ENCODE measurements at places on chromosomes 11 and 22.

GRCh38 chr11:62933285-62933684 lies 12.1 kb upstream of the CHRM1 start:
- DNase-seq: peak; percentile 24

- DNase-seq: no peak
These were observed 166.3 kb downstream of the TMEM135 start for GRCh38 chr11:87203907-87204602.

DNA sequence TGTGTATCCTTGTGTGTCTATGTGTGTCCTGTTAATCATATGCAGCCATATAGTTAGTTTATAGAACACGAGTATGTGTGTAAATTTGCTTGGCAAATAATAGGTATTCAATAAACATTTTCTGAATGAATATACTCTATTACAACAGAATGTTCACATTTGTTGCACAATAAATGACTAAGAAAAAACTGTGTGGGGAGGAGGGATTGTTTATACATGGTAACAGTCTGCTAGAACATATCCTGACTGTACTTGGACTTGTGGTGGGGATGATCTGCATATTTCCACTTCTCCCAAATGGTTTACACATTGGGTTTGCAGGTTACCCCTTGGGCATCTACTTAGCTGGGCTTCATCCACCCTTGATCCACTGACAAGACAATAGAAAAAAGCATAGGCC lies 194.6 kb downstream of the INSC start:
- no peak for DNase-seq

DNA sequence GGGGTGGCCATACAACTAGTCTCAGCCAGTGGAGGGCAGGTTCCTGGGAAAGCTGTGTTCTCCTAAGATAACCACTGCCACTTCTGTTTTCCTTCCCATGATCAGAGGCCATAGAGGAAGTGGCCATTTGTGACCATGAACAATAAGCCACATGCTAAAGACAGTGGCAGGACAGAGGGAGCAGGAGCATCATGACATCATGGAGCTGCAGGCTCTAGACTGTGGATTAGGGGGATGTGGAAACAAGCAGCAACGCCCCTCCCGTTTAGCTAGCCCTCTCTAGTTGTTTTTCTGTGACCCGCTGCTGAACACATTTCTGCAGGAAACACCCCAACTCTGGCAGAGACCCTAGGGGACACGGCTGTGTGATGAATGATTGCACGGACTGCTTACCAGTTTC lies 195.0 kb upstream of the NECTIN1 start:
- no peak for DNase-seq

DNA sequence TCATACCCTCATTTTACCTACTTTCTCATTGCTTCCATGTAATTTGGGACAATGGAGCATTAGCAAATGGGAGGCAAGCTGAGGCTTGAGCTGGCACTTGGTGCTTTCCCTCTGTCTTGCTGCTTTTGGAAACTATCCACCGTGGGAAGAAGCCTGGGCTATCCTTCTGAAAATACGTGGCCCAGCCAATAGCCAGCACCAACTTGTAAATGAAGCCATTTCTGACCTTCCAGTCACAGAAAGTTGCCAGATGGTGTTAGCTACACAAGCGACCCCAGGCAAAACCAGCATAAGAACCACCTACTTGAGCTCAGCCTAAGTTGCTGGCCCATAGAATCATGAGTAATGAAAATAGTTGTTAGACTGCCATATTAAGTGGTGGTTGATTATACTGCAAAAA lies 18.5 kb upstream of the SPON1 start:
- no peak for DNase-seq

DNA sequence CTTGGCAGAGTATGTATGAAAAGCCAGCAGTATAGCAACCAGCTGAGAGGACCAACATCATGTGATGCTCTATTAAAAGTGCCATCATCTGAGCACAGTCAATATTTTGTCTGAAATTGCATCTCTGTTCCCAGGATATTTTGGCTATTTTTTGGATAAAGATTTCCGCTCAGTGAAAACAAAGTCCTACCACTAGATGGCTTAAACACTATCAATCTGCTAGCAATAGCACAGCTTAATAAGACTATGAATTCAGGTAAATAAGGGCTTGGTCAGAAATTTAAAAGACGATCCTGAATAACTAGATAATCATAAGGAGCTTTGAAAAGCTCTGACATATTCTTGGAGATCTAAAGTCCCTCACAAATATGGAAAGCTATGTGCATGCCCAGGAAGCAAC lies 74.4 kb downstream of the MS4A13 start:
- peak; percentile 32 for DNase-seq

DNA sequence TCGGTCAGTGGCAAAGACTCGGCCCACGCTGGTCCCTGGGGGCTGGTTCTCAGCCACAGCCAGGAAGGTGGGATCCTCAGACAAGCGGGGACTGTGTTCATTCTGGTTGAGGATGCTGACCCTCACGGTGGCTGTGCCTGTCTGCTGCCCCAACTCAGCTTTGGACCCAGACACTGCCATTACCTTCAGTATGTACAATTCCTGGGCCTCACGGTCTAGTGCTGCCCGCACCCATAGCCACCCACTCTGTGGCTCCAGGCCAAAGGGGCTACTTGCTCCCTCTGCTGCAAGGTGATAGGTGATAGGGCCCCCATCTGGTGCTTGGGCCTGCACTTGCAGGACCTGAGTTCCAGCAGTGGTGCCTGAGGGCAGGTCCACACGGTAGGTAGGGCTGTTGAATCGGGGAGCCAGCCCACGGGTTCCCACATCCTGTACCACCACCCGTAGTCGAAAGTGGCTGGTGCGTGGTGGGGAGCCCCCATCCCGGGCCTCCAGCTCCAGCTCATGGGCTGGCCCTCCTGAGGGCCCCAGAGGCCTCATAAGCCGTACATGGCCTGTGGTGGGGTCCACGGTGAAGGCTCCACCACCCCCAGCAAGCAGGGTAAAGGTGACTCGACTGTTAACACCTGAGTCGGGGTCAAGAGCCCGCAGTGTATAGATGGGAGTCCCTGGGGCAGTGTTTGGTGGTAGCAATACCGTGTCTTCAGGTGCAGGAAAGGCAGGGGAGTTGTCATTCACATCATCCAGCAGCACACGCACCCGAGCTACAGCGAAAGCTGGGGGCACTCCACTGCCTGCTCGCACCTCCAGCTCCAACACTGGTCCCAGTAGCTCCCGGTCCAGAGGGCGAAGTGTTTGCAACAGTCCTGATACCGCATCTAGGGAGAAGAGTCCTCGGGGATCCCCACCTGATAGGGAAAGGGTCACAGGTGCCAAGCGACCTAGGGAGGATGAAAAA lies 13.2 kb upstream of the TPP1 start:
- no peak for DNase-seq

GRCh38 chr11:45362636-45363035 lies 76.5 kb upstream of the SYT13 start:
- no peak for DNase-seq

DNA sequence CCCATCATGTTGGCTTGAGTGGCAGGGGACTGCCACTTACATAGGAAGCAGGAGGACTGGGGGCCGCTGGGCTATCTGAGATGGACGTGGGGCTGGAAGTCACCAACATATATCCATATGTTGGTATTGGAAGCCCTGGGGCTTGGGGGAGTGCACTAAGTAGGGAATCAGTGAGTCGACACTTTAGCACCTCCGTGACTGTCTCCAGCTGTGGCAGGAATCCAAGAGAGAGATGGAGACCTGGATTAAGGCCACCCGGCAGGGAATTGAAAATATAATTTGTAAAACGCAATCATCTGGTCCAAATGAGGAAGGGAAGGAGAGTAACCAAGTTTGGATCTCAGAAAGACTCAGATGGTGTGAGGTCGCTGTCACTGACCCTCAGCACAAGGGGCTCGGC lies 68.4 kb downstream of the ELFN2 start:
- no peak for DNase-seq

DNA sequence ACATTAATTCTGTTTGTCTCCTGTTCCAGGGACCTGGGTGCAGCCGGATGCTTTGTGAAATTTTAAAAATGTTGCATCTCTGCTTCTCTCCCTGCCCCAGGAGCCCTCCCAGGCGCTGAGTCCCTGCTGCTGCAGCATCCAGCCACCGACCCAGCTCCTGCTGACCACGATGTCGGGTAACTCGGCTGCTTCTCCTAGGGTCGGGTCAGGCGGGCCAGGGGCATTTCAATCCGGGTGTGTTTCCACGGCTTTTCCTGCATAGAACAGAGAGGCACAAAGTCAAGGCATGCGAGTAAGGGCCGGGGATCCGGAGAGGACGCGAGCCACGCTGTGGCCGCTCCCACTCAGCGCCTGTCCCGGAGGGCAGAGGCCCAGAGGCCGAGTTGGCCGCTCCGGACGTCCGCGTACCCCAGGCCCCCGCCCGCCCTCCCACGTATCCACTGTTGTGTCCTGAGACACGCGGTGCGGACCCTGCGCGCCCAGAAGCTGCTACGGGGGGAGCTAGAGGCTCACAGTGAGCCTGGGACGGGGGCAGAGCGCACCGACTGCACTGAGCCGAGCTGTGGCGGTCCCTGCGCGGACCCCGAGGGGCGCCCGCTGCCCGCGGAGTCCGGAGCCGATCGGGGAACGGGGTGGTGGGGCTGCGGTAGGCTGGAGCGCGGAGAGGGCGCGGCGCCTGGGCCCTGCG lies at the start of gene POU2AF3:
TSS of gene POU2AF3 (plus strand) at position 134 of the 688 bp plus-strand sequence. CDS start at position 170, 36 bp downstream.
- peak; percentile 47 for DNase-seq

GRCh38 chr11:108636222-108636621 lies 28.6 kb upstream of the DDX10 start:
- DNase-seq: no peak

DNA sequence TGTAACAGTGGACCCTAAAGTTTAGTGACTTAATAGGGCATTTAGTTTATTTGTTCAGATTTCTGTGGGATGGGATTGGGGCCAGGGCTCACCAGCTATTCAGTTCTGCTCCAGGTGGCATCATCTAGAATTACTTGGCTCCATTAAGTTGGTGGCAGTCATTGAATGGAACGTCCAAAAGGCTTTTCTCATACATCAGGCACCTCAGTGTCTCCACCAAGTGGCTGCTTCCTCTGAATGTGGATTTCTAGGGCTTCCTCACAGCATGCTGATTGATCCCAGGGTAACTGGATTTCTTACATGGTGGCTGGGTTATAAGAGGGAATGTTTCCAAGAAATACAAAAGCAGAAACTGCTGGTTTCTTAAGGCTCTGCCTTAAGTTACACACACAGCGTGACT lies 34.7 kb downstream of the USP47 start:
- peak; percentile 72 for DNase-seq

- DNase-seq: no peak
These were observed 123.0 kb downstream of the LDLRAD3 start for GRCh38 chr11:36066891-36067290.

DNA sequence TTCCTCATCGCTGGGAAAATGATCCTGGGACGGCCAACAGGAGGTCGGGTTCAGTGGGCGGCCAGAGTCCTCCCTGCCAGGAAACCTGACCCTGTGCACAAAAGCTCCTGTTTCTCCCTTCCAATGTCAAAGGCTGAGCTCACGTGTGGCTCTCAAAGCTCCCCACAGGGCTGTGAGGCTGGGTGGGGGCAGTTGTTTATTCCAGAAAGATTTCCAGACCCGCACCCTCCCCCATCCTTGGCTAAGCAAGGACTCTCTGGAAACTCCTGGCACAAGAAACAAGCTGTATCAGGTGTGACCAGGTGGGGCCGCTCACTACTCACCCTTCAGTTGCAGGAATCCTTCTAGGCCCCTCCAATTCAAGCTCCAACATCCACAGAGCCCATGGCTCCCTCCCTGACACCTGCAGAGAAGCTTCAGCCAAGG lies 131.9 kb downstream of the SHANK2 start:
- DNase-seq: peak; percentile 94

DNA sequence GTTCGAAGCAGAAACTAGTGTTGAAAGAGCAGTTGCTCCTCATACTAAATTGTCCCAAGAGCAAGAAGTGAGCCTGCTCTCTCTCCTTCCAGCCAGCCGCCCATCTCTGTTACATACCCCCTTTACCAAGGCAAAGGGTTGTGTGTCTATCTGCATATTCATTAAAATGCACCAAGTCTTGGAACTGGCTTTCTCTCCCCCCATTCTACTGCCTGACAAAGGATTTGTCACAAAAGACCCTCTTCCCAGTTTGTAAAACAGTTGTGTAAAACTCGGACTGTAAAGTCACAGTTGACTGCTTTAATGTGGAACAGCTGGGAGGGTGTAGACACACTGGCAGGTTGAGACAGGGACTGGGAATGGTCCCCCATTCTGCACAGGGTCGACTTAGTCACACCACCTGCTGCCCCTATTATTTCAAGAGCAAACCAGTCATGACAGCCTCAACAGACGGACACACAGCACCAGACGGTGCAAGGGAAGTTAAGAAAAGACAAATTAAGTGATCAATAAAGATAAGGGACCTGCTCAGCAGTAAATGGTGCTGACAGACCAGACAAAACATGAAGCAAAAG lies 60.0 kb upstream of the HTATIP2 start:
- DNase-seq: no peak

DNA sequence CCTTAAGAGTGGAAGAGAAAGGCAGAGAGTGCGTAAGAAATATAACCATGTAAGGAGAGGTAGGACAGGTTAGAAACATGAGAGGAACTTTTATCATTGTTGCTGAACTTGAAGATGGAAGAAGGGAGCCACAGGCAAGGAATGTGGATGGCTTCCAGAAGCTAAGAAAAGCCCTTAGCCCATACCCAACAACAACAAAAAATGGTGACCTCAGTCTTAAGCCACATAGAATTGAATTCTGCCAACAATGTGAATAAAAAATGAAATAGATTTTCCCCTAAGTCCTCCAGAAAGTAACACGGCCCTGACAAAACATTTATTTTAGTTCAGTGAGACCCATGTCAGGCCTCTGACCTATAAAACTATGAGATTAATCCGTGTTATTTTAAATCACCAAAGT lies 767.3 kb downstream of the FAM181B start:
- DNase-seq: no peak

DNA sequence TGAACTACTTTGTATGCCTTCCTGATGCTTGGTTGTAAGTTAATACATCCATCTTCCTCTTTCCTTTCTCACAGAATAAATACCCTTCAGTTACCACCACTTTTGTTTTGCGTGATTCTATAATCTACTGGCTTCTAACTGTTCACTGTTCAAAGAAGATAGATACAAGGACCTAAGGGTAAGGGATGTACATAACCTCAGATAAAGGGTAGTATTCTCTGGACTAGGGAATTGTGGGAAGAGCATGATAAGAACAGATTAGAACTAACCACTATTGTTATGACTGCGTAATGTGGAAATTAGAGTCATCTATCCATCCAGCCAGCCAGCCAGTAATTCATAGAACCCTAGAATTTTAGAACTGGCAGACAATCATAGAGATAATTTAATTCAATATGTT lies 36.4 kb downstream of the MAP6 start:
- DNase-seq: no peak

GRCh38 chr22:42581762-42582716 lies 28.3 kb downstream of the SERHL2 start:
- peak; percentile 85 for DNase-seq

Measured in GM23338 (cell line).